ENCODE measurements at places on chromosomes 4 and X. TPM values are rescaled to one million over a fixed set of nuclear protein-coding genes. Genes with fewer than 3 reads are reported as not detected.

Gene TIGD4
- total RNA-seq, result 0.90 TPM

- DNase-seq, result no peak
- no peaks in the 10 kb centered on the region for H3K36me3 ChIP-seq
- no peaks in the 10 kb centered on the region for H3K4me1 ChIP-seq
Observed at GRCh38 chrX:66408507-66408906, 230.4 kb downstream of the EDA2R start.

DNA sequence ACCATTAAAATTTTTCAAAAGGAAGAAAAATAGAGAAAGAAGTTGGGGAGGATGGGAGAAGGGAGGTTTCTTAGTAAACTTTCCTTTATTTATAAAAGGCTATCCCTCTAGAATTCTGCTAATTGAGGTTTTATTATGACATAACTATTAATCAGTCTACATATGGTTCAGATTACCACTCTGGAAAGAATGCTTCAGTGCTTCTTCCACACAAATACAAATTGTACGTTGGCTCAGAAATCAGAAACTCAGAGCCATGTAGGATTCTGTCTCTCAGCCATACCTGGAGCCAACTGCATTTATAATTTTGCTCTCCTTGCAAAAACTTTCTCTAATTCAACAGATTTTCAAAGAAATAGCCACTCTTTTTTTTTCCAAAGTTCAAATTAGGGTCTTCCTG, 37.1 kb downstream of the SRPX start:
- no peak for DNase-seq
- H3K27ac ChIP-seq, result no peak overlapping the region
- H3K4me3 ChIP-seq, result no peak overlapping the region
- H3K27me3 ChIP-seq, result no peaks in the 10 kb centered on the region
- no peaks in the 10 kb centered on the region for H3K4me1 ChIP-seq

- no peak overlapping the region for H3K4me3 ChIP-seq
- H3K27me3 ChIP-seq, result no peaks in the 10 kb centered on the region
- no peak overlapping the region for H3K27ac ChIP-seq
- no peaks in the 10 kb centered on the region for H3K4me1 ChIP-seq
- no peaks in the 10 kb centered on the region for H3K36me3 ChIP-seq
- DNase-seq, result no peak
Observed at GRCh38 chr4:92952426-92952825, 648.7 kb downstream of the GRID2 start.

Gene BEND2
- not detected for total RNA-seq

GRCh38 chr4:151792995-151793394, 32.2 kb upstream of the GATB start:
- peaks cover 8% of the 10 kb centered on the region for H3K4me1 ChIP-seq
- no peak for DNase-seq
- no peak overlapping the region for H3K27ac ChIP-seq
- H3K36me3 ChIP-seq, result no peaks in the 10 kb centered on the region
- H3K27me3 ChIP-seq, result no peaks in the 10 kb centered on the region

DNA sequence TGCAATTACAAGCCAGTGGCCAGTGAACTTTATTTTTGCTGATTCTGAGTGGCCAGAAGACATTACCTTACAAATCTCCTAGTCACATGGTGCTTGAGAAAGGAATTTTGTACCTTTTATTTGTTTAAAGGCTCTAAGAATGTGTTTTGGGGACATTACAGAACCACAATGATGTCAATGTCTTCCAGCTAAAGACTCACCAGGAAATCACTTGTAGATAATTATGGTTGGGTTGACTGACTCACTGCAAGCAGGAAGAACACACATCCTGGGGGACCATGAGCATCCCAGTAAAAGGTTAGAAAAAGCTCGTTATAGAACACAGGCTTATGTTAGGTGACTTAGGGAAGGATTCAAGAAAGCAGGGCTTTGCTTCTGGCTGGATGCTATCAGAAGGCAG, 119.4 kb upstream of the FAM9B start:
- H3K36me3 ChIP-seq, result no peaks in the 10 kb centered on the region
- no peaks in the 10 kb centered on the region for H3K27me3 ChIP-seq
- H3K27ac ChIP-seq, result no peak overlapping the region
- no peak for DNase-seq

GRCh38 chr4:107034996-107035818, 906 bp downstream of the DKK2 start:
- peak overlapping the region; percentile 46 for H3K4me3 ChIP-seq
- H3K36me3 ChIP-seq, result no peaks in the 10 kb centered on the region
- H3K4me1 ChIP-seq, result no peaks in the 10 kb centered on the region
- DNase-seq, result no peak
- peak overlapping the region; percentile 20 for H3K27ac ChIP-seq
- peaks cover 64% of the 10 kb centered on the region for H3K27me3 ChIP-seq

- H3K27me3 ChIP-seq, result no peaks in the 10 kb centered on the region
- no peak for DNase-seq
- H3K4me3 ChIP-seq, result no peak overlapping the region
- no peaks in the 10 kb centered on the region for H3K36me3 ChIP-seq
Observed at GRCh38 chr4:73828956-73829355, 7.5 kb upstream of the CXCL6 start.

- H3K27ac ChIP-seq, result no peak overlapping the region
- peak overlapping the region; percentile 14 for H3K4me3 ChIP-seq
- no peaks in the 10 kb centered on the region for H3K4me1 ChIP-seq
Observed at GRCh38 chr4:125368671-125369081, 53.9 kb downstream of the FAT4 start.

Gene OTUD4
- total RNA-seq, result 33.7 TPM

Gene MAGEA10
- not detected for total RNA-seq

DNA sequence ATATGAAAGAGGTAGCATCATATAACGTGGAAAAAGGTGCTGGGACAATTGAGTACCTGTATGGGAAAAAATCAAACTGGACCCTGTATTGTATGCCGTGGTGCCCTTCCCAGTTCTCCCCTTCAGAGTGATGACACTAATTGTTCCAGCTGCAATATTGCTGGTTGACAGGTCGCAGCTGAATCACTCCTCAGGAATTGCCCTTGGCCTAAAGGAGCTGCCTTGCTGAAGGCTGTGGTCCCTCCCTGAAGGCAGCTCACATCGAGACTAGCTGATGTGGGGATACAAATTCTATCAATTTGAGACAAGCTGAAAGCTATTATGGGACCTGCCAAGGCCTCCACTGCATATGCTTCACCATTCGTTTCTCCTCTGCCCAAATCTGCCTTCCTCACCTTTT, 39.3 kb upstream of the CXCL8 start:
- no peak overlapping the region for H3K4me3 ChIP-seq
- peaks cover 14% of the 10 kb centered on the region for H3K4me1 ChIP-seq
- no peak overlapping the region for H3K27ac ChIP-seq
- DNase-seq, result no peak
